ENCODE measurements at places on chromosomes 11 and 22. TPM values are rescaled to one million over a fixed set of nuclear protein-coding genes. Genes with fewer than 3 reads are reported as not detected.

OR51B4 gene
- not detected for total RNA-seq

ABCG4 gene
- 0.13 TPM for total RNA-seq

FAM180B gene
- total RNA-seq = not detected

NOX4 gene
- 11.2 TPM for total RNA-seq

DNA sequence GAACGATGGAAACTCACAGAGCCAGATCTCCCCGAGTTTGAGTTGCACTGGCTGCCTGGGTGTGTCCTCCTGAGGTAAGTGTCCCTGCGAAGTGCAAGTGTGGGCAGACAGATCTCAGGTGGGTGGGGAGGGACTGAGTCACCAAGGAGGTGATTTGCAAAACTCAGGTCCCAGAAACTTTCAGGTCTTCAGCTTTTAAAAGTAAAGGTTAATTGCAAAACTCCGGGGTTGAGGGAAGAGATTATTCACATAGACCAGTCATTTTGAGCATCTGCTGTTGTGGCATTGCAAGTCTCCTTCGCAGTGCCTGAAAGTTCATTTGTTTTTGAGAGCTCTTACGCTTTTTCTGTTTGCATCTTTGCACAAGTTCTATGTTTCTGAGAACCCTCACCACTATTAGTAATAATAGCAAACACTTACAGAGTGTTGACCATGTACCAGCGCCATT, 7.1 kb downstream of the CD44 start:
- DNase-seq = no peak

- no peak for DNase-seq
Measured at GRCh38 chr11:115993590-115993989, 489.4 kb upstream of the CADM1 start.

DNA sequence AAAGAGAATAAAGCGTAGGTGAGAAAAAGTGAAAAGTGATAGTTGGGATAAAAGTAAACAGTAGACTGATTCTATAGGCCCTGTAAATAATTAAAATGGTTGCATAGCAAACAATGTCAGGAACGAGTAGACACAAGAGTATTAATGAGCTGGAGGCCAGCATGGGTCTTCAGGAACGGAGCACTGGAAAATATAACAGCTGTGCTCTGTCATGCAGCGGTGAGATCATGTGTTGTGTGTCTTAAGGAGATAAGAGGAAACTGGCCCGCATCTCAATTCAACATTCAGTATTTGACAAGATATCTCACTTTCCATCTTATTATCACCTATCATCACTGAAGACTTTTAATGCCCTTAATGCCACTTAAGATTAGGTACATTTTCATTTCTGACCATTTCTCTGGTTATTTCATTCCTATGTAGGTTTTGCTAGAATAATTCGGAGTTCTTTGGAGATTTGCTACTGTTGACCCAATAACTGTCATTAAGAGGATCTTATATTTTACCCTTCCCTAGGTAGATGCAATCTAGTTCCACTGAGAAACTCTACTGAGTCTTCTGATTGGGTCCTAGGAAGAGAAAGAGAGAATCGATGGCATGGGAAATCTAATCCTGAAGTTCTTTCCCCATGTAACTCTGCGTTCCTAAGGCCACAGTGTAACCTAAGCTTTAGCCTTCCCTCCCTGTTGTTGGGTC, 35.5 kb upstream of the VWA5A start:
- no peak for DNase-seq

GRCh38 chr11:91871791-91872190, 352.8 kb upstream of the FAT3 start:
- DNase-seq = no peak

- no peak for DNase-seq
Measured at GRCh38 chr11:79520086-79520485, 79.3 kb upstream of the TENM4 start.

GRCh38 chr11:123690485-123690884, 36.1 kb upstream of the SCN3B start:
- peak; percentile 14 for DNase-seq

DNA sequence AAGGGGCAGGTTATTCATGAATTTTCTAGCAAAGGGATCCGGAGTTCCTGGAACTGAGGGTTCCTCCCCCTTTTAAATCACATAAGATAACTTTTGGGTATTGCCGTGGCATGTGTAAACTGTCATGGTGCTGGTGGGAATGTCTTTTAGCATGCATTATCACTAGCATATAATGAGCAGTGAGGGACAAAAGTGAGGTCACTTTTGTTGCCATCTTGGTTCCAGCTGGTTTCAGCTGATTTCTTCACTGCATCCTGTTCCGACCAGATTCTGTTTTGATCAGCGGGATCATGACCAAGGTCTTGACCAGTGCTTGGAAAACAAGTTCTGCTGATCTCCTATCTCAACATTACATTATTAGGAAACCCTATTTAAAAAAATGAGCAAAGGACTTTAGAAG, 7.4 kb downstream of the MIF start:
- no peak for DNase-seq

DNA sequence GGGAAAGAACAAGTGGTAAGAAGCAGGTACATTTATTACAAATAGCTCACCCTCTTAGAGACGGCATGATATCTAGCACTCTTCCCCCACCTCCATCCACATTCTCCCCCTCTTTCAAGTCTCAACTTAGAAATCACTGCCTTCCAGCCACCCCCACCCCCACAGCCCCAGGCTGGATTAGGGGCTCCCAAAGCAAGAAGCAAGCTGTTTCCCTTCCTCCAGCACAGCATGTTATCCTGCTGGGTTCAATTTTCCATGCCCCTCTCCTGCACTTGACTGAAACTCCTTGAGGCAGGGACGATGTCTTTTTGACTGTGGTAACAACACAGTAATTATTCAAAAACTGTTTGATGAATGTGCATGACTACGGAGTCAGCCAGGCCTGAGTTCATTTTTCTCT, 350.7 kb downstream of the LARGE1 start:
- no peak for DNase-seq

GRCh38 chr11:122685041-122685440, 29.5 kb downstream of the UBASH3B start:
- no peak for DNase-seq

- no peak for DNase-seq
Measured at GRCh38 chr11:46640036-46640788, 22.9 kb downstream of the ATG13 start.

GRCh38 chr11:96045622-96046456, 121.9 kb upstream of the MTMR2 start:
- DNase-seq = no peak

Data from kidney epithelial cell (primary cell).